ENCODE measurements at places on chromosomes 16 and 17. TPM values are rescaled to one million over a fixed set of nuclear protein-coding genes. Genes with fewer than 3 reads are reported as not detected.

CDH11 gene
- 91.9 TPM for total RNA-seq

KCNH6 gene
- not detected for total RNA-seq

CETP gene
- 0.90 TPM for total RNA-seq

DOK4 gene
- total RNA-seq: 24.0 TPM

KRTAP4-8 gene
- total RNA-seq: not detected

TEKT3 gene
- total RNA-seq: not detected

TNFRSF13B gene
- not detected for total RNA-seq

NUBP1 gene
- total RNA-seq: 25.7 TPM

PGS1 gene
- total RNA-seq: 45.0 TPM

KCNJ16 gene
- under 0.01 TPM for total RNA-seq

LLGL1 gene
- total RNA-seq: 35.6 TPM

TEKT5 gene
- not detected for total RNA-seq

EME1 gene
- total RNA-seq: 3.6 TPM

ANKFN1 gene
- not detected for total RNA-seq

SYCE1L gene
- 2.7 TPM for total RNA-seq

MYLK3 gene
- total RNA-seq: 0.27 TPM

NPIPA3 gene
- 0.56 TPM for total RNA-seq

PALB2 gene
- 7.1 TPM for total RNA-seq

IRX3 gene
- 1.2 TPM for total RNA-seq

CSH1 gene
- not detected for total RNA-seq

SLC47A1 gene
- total RNA-seq: 3.4 TPM

TBC1D3K gene
- total RNA-seq: not detected

KLHL10 gene
- total RNA-seq: not detected

Data from endothelial cell of coronary artery (primary cell).